ENCODE measurements at places on chromosomes 11 and 22. TPM values are rescaled to one million over a fixed set of nuclear protein-coding genes. Genes with fewer than 3 reads are reported as not detected.

PVALB gene
- not detected for total RNA-seq

OR56B4 gene
- not detected for total RNA-seq

GRCh38 chr11:94379613-94380012 lies 21.6 kb downstream of the GPR83 start:
- DNase-seq = no peak

GRCh38 chr22:42078469-42079318 lies 806 bp upstream of the SMDT1 start:
- no peak for DNase-seq

GRCh38 chr11:45265969-45266675 lies 20.0 kb downstream of the SYT13 start:
- no peak for DNase-seq

DNA sequence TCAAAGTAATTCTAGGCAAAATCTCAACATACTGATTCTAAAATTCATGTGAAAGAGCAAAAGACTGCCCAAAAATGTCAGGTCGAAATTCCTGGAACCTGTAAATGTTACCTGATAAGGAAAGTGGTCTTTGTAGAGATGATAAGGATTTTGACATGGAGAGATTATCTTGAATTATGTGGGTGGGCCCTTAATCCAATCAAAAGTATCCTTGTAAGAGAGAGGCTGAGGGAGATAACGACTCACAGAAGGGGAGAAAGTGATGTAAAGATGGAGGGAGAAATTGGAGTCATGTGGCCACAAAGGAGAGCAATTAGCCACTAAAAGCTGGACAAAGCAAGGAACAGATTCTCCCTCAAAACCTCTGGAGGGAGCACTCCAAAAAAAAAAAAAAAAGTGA lies 20.5 kb downstream of the RRM1 start:
- DNase-seq = no peak

- no peak for DNase-seq
These were observed 208.7 kb upstream of the ZC3H12C start for GRCh38 chr11:109884501-109884900.

DNA sequence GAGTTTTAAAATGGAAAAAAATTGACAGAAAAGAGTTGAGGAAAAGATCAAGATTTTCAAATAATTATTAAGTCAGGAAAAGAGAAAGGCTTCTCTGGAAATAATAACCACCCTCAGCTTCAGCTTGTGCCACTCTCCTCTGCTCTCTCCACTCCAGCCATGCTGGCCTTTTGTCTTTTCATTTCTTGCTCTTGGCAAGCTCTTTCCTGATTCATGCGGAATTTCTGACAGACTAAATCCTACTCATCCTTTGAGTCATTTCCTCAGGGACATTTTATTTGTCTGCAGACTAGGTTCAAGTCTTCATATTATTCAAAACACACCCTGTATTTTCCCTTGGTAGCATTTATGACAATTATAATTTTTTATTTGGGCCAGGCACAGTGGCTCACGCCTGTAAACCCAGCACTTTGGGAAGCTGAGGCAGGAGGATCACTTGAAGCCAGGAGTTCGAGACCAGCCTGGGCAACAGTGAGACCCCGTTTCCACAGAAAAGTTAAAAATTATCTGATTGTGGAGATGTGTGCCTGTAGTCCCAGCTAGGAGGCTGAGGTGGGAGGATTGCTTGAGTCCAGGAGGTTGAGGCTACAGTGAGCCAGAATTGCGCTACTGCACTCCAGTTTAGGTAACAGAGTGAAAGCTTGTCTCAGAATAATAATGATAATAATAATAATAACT lies 7.8 kb upstream of the P4HA3 start:
- DNase-seq = no peak

DNA sequence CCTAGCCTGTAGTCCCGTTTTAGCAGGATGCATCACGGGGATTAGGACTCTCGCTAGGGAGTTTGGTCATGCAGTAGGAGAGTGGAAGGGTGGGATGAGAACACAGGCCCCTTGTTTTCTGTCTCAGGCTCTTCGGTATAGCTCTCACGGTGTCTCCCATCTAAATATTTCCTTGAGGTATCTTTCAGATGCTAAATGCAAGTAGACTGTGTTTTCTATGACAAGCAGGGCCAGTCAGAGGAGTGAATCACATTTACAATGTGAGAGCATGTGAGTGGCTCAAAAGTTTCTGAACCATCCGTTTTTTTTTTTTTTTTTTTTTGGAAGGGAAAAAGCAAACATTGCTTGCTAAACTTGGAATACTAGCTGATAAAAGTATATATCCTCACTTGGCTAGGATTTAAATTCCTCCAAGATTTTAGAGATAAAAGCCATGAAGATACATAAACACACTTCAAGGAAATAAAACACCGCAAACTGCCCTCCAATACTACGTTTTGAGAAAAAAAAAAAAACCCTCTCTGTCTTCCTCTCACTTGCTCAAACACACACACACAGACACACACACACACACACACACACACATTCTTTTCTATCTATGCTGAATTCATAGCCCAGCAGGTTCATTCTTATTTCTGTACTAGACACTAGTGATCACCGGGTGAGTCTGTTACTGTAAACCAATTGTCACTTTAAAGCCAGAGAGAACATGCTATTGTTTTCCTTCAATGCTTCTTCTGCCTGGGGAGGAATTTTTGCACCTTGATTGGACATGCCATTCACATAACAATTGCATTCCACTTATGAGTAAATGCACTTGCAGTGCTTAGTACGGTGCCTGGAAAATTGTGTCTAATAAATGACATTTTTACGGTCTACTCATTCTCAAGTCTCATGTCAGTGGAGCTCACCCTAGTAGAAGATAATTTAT lies 224.6 kb upstream of the CCDC90B start:
- no peak for DNase-seq
